NCI-H2171 treated with DMSO at 0.1 percent for 48 hours (cell line): ENCODE measurements at places on chromosomes 6 and 20.

DNA sequence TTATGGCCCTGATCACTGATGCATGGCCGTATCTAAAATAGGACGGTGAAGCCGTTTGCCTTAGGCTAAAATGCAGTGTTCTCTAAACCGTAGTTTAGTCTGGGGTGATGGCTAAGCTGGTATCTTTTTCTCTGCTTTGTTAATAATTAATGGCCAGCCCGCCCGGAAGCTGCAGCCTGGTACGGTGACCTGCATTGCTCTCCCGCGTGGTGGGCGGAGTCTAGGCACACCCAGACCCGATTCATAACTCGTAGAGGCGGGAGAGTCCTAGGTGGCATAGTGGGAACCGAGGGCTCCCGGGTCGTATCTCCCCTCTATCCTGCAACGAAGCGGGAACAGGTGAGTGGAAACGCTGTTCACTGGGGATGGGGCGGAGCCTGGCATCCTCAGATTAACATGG is 5.5 kb downstream of the CDH4 start:
- DNase-seq: no peak

GRCh38 chr6:49151461-49151860 is 311.6 kb downstream of the MMUT start:
- no peak for DNase-seq

DNA sequence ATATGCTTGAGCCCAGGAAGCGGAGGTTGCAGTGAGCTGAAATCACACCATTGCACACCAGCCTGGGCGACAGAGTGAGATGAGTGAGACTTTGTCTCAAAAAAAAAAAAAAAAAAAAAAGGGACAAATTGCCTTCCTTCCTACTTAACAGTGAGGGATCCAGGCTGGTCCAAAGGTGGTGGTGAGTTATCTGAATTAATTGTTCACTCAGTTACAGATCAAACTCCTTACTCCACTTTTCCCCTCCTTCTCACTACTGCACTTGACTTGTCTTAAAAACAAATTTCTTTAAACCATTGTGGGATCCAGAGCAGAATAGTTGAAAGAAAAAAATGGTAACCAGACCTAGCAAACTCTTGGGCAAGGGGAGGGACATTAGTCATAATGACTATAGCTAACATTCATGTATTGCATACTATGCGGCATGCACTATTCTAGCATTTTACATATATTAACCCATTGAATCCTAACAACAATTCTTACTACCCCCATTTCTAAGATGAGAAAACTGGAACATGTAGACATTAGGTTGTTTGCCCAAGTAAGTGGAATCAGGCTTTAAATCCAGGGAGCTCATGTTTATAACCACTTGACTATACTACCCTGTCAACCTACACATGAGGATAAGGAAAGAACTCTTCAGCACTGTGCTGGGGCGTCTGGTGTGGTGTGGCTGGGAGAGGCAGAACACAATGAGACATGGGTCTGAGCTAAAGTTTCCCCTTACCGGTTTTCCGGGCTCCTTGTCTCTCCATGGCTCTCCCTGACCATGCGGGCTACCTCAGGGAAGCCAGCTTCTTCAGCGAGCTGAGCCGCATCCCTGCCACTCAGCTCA is 1.5 kb downstream of the GPANK1 start:
- no peak for DNase-seq

GRCh38 chr6:7138046-7138531 is 30.3 kb downstream of the RREB1 start:
- DNase-seq: no peak

DNA sequence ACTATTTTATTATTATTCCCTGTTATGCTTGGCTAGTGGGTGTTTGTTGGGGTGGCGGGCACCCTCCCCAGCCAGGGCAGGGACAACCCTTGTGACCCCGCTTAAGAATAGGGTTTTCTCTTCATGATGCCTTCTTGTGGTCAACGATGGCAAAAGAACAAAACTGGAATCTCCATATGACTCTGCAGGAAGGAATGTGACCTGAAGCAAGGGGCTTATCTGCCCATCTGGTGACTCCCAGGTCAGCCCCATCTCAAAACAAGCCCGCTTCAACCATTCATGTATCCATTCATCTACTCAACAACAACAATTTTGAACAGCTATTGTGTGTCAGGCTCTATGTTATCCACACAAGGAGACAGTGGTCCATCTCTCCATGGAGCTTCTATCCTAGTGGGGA is 30.9 kb upstream of the TGM6 start:
- DNase-seq: no peak

GRCh38 chr20:60132827-60133670 is 174.8 kb downstream of the CDH26 start:
- no peak for DNase-seq

DNA sequence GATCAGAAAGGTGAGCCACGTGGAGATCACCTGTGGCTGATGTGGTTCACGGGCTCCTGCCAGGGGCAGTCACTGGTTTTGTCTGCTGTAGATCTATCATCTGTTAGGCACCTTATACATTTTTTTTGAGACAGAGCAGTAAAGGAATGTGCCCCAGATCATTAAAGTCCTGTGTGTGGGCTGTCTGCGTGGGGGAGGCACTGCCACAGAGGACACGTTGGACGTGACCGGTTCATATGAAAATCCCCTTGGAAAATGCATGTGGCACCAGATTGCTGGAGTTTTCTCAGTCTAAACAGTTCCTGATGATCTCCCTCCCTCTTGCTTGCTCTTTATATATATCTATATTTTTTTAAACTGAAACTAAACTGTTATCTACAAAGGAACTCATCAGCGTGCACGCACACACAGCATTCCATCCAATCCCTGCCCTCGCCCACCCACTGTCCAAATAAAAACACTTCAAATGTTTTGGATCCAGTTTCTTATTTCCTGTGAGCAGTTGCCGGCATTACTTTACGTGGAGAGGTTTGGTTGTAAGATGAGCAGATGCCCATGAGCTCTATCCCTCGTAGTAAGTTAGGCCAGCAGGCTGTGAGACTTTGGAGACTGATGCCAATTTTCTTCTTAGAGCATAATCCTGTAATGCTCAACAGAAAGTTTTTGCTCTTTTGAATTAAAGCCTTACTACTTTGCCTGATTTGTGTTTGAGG is 161.6 kb upstream of the EXOC2 start:
- DNase-seq: no peak

DNA sequence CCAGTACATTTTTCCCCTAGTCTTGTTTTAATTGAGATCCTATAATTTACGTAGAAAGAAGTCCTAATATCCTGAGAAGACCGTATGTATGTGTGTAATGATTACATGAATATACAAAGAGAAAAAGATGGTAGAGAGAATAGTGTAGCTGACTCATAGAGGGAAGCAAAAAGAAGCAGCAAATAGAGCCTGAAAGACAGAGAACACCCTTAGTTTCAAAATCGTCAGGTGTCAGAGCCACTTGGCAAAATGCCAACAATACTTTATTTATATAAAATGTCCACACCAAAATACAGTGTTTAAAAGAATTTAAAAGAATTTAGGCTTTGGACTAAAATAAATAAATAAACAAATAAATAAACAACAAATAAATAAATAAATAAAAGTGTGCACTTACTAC is 1414.1 kb upstream of the EYS start:
- DNase-seq: no peak

GRCh38 chr20:51460569-51461265 is 81.8 kb downstream of the NFATC2 start:
- DNase-seq: no peak

- DNase-seq: no peak
These were observed 41.9 kb downstream of the MTRES1 start for GRCh38 chr6:107069631-107070548.

GRCh38 chr6:40755046-40755681 is 168.0 kb upstream of the LRFN2 start:
- DNase-seq: peak; percentile 78

- no peak for DNase-seq
These were observed 301.7 kb downstream of the FOXA2 start for GRCh38 chr20:22282696-22283095.

DNA sequence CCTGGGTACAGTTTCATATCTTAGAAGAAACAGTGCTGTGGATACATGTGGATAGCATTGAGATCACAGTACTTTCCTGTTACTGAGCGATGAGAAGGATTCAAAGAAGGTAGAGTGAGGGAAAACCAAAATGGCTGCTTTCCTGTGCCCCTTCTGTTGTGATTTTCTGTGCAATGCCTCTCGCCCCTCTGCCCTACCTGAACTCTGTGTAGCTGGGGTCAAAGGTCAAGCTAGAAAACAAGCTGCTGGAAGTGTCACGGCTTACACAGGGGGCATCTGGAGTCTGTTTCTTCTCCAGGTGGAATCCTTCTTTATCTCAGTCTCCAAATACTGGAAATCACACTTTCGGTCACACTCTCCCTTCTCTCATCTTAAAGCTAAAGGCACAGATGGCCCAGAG is 27.0 kb upstream of the CCN6 start:
- DNase-seq: no peak

DNA sequence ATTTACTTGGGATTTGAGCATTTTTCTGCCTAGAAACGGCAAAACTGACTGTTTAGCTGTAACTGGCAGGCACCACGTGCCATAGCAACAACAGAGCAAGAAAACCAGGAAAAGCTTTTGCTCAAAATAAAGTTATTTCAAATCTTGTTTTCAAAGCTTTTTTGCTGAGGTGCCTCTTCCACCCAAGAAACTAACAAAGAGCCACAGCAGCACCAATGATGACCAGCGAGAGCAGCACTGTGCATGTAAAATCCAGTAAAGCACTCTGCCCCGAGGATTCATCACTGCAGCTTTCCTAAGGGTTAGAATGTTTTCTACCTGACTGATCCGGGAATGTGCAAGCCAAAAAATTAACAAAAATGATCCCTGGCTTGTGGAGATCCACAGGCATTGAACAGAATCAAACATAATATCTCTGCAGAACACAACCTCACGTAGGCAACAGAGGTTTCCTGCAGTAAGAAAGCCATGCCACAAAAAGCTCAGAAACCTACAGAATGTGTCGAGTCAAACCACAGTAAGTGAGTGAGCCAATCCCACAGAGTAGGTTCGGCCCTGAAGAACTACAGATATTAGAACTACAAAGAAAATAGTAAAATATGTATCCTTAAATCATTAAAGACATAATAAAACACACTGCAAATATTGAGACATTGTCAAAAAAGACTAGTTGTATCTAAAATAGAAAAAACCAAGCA is 7.4 kb upstream of the ULBP3 start:
- DNase-seq: no peak

DNA sequence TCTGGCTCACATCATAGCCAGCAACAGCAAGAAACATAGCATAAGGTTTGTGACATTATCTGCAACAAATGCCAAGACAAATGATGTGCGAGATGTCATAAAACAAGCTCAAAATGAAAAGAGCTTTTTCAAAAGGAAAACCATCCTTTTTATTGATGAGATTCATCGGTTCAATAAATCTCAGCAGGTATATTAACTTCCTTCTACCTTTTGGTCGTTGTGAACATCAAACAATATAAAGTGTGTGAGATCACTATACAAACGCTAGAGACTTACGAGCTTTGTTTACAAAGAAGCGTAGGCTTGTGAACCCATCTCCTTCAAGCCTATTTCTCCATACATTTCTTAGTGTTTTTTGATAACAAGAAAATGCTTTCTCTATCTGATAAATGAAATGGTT is 3.5 kb downstream of the WRNIP1 start:
- DNase-seq: no peak

DNA sequence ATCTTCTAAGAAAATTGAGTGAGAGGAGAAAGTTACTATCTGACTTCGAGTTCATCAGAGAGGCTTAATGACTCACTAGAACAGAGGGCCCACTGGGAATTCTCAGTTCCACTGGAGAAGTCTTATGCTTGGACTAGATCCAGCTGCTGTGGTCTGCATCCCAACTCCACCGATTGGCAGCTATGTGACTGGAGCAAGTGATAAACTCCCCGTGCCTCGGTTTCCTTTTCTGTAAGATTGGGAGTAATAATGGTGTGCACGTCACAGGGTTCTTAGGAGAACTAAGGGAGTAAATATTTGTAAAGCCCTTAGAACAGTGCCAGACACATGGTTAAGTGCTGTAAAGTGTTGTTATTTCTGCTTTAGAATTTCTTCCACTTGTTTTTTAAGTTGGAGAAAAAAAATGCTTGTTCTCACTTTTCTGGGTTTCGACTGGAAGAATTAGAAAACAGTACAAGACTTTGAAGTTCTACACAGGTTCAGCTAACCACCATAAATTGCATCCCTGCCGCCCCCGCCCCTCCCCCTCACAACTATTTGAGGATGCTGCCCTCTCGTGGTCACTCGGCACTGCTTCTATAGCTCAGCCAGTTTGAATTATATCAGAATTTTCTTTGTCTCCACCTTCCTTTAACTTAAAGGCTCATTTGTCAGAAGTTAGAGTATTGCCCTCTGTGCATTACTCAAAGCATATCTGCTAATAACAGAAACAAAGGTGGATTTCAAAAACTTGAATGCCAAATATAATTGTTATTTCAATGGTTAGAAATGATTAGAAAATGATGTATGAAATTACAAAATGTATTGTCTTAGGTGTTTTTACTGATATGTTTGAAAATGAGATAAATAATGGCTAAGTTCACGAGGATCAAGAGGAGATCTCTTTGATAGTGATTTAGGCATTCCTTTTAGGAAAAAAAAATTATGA is 95.0 kb upstream of the IFNGR1 start:
- DNase-seq: peak; percentile 80

GRCh38 chr6:86456821-86457220 is 480.5 kb upstream of the HTR1E start:
- no peak for DNase-seq

- DNase-seq: no peak
These were observed 63.1 kb upstream of the UNC93A start for GRCh38 chr6:167227984-167228383.

DNA sequence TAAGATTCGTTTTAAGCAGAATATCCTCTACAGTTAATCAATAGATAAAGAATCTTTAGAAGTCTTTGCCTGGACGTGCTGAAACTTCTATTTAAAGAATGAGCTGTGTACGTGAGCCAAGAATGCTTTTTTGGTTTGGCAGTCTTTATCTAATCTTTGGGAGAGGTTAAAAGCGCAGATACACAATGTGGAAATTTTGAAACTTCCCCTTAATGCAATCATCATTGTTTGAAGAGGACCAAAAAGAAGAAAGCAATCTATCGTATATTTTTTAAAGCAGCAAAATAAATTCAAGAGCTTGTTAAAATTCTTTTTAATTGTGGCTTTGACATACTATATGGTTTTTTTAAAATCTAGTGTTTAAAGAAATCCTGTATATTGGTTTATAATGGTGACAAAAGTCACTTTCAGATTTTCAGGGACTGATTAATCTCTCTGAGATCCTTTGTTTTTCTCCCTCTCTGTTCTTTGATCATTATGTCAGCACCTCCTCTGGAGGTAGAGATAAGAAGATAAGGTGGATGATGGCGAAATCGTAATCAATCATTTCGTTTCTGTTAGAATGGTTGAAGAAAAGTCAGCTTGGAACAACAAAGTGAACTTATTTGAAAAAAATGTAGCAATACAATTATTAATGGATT is 92.1 kb upstream of the FAM184A start:
- DNase-seq: no peak

GRCh38 chr6:16754876-16755275 is 6.4 kb downstream of the ATXN1 start:
- no peak for DNase-seq

GRCh38 chr6:21887231-21888185 is 294.0 kb downstream of the SOX4 start:
- DNase-seq: peak; percentile 26
